ENCODE measurements at places on chromosomes 2 and 18.

- no peaks in the 10 kb centered on the region for H3K4me1 ChIP-seq
- H3K4me3 ChIP-seq = no peak overlapping the region
- H3K27me3 ChIP-seq = no peaks in the 10 kb centered on the region
- H3K27ac ChIP-seq = no peak overlapping the region
- no peak for DNase-seq
- no peaks in the 10 kb centered on the region for H3K36me3 ChIP-seq
Observed at GRCh38 chr2:179071810-179072355, 21.9 kb upstream of the CCDC141 start.

- no peak for DNase-seq
- H3K36me3 ChIP-seq = no peaks in the 10 kb centered on the region
- H3K4me1 ChIP-seq = no peaks in the 10 kb centered on the region
- no peak overlapping the region for H3K27ac ChIP-seq
- H3K27me3 ChIP-seq = no peaks in the 10 kb centered on the region
Observed at GRCh38 chr2:129189617-129190319, 789.7 kb upstream of the RAB6C start.

- peak overlapping the region; percentile 25 for H3K4me3 ChIP-seq
- H3K27ac ChIP-seq = peak overlapping the region; percentile 82
- no peaks in the 10 kb centered on the region for H3K27me3 ChIP-seq
- peaks cover 65% of the 10 kb centered on the region for H3K4me1 ChIP-seq
- H3K36me3 ChIP-seq = no peaks in the 10 kb centered on the region
- DNase-seq = peak; percentile 77
Observed at GRCh38 chr2:73836141-73836943, 7.6 kb downstream of the STAMBP start.

GRCh38 chr2:108594132-108594981 is 60.1 kb downstream of the LIMS1 start:
- DNase-seq = no peak
- no peaks in the 10 kb centered on the region for H3K36me3 ChIP-seq
- peak overlapping the region; percentile 77 for H3K27ac ChIP-seq
- H3K4me3 ChIP-seq = no peak overlapping the region
- H3K27me3 ChIP-seq = no peaks in the 10 kb centered on the region
- H3K4me1 ChIP-seq = peaks cover 61% of the 10 kb centered on the region

- H3K27ac ChIP-seq = no peak overlapping the region
- no peak for DNase-seq
- H3K36me3 ChIP-seq = no peaks in the 10 kb centered on the region
Observed at GRCh38 chr18:45565280-45565970, 49.9 kb upstream of the SLC14A2 start.

DNA sequence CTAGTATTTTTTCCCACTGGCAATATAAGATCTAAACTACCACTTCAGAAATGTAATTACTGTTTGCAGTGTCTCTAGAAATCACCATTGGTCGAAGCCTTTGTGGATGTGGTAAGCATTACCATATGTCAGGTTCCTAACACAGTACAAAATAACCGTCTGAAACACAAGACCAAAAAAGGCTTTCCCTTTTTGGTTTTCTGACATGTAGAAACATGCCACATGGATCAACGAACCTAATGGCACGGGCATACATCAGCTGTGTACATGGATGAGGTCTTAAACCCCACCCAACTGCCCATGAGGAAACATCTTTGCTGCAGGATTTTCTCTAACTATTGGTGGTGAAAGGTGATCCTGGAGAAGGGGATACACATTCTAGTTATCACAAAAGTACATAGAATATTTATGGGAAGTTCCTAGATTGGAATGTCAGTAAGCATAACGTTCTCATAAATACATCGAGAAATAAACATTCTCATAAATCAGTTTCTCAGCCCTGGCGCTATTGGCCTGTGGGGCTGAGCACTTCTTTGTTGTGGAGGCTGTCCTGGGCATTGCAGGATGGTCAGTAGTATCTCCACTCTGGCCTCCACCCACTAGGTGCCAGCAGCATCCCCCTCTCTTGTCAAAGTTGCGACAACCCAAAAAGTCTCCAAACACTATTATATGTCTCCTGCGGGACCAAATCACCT is 9.0 kb downstream of the VIT start:
- peak overlapping the region; percentile 14 for H3K27ac ChIP-seq
- no peaks in the 10 kb centered on the region for H3K36me3 ChIP-seq
- no peaks in the 10 kb centered on the region for H3K4me1 ChIP-seq
- no peaks in the 10 kb centered on the region for H3K27me3 ChIP-seq
- DNase-seq = no peak

GRCh38 chr2:71043531-71044407 is 24.7 kb upstream of the NAGK start:
- no peaks in the 10 kb centered on the region for H3K27me3 ChIP-seq
- H3K36me3 ChIP-seq = no peaks in the 10 kb centered on the region
- H3K27ac ChIP-seq = no peak overlapping the region
- DNase-seq = no peak

DNA sequence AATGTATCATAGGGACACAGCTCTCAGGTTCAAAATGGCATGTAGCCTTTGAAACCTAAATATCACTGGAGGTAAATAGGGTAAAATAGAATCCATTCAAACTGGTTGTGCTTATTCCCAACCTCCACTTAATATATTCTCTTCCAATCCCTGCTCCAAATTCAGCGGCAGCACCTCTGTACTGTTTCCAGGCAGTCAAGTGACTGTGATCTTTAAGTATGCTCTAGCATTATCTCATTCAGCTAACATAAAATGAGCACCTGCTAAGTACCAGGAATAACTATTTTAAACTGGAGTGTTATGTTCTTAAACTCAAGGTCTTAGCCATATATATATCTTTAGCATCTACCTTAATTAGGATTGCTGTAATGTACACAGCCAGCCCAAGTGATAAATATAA is 269.2 kb upstream of the SESTD1 start:
- no peak for DNase-seq
- H3K4me1 ChIP-seq = no peaks in the 10 kb centered on the region
- no peak overlapping the region for H3K4me3 ChIP-seq
- H3K27ac ChIP-seq = no peak overlapping the region
- no peaks in the 10 kb centered on the region for H3K27me3 ChIP-seq

- no peaks in the 10 kb centered on the region for H3K36me3 ChIP-seq
- DNase-seq = no peak
- H3K27ac ChIP-seq = peak overlapping the region; percentile 88
- H3K4me1 ChIP-seq = peaks cover 50% of the 10 kb centered on the region
Observed at GRCh38 chr18:34710934-34711333, 836 bp downstream of the DTNA start.

DNA sequence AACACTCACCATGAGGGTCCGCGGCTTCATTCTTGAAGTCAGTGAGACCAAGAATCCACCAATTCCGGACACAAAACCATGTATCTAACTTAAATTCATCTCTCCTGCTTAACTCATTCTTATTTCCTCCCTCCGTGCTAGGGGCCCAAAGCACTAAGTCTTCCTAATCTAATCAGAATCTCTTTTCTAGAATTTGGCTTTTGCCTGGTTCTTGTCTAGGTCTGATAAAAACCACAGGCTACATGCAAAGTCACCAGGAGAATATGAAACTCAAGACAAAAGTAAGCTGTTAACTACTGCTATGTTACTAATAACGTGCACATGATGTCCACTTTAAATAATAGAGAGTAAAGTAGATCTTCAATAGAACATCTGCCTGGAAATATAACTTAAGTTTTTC is 69.9 kb downstream of the TRIP12 start:
- H3K4me3 ChIP-seq = no peak overlapping the region
- H3K4me1 ChIP-seq = no peaks in the 10 kb centered on the region
- H3K27me3 ChIP-seq = no peaks in the 10 kb centered on the region
- peaks cover 3% of the 10 kb centered on the region for H3K36me3 ChIP-seq
- H3K27ac ChIP-seq = no peak overlapping the region
- no peak for DNase-seq

DNA sequence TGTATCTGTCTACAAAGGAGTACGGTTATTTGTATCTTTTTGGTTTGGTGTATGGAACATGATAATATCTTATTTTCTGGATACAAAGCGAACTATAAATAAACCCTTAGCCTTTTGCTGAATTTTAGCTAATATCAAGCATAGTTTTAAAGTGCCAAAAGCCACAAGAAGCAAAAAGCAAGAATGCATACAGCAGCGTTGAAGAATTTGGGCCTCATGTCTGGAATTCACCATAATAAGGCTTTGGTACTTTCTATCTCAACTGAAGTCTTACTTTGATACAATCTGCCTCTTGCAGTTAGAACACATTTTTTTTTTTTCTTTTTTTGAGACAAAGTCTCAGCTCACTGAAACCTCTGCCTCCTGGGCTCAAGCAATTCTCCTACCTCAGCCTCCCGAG is 151.5 kb downstream of the ERBB4 start:
- no peak overlapping the region for H3K27ac ChIP-seq
- no peak overlapping the region for H3K4me3 ChIP-seq
- no peaks in the 10 kb centered on the region for H3K27me3 ChIP-seq
- no peaks in the 10 kb centered on the region for H3K36me3 ChIP-seq
- no peak for DNase-seq
- H3K4me1 ChIP-seq = no peaks in the 10 kb centered on the region

DNA sequence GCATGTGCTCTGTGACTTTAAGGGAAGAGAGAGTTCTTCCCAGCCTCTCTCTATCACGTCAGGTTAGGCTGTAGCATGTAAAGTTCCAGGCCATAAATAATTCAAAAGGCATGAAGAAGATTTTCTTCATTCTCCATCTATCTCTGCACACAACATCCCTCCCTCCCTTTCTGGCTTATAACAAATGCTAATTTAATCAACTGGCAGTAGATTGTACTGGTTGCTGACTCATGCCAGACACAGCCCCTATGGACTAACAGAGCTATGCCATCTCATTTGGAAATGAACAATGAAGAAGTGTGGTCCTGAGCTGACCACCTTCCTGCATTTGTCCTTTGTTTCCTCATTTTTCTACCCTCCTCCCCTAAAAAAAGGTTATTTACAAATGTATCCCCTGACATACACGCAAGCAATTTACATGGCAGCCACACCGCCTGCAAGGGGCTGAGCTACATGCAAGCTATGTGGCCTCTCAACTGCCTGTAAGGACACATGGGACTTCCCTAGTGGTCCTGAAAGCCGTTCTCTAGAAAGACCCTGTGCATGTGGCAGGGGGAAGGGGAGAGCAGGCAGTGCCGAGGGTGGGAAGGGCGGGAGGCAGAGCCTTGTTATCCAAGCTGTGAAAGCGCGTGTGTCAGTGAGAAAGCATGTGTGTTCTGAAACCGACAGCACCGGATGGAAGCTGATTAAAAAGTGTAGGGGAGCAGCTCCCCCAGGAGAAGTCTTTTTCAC is 90.9 kb upstream of the KLF7 start:
- no peaks in the 10 kb centered on the region for H3K36me3 ChIP-seq
- no peaks in the 10 kb centered on the region for H3K27me3 ChIP-seq
- peak overlapping the region; percentile 83 for H3K27ac ChIP-seq
- H3K4me3 ChIP-seq = no peak overlapping the region
- no peaks in the 10 kb centered on the region for H3K4me1 ChIP-seq

DNA sequence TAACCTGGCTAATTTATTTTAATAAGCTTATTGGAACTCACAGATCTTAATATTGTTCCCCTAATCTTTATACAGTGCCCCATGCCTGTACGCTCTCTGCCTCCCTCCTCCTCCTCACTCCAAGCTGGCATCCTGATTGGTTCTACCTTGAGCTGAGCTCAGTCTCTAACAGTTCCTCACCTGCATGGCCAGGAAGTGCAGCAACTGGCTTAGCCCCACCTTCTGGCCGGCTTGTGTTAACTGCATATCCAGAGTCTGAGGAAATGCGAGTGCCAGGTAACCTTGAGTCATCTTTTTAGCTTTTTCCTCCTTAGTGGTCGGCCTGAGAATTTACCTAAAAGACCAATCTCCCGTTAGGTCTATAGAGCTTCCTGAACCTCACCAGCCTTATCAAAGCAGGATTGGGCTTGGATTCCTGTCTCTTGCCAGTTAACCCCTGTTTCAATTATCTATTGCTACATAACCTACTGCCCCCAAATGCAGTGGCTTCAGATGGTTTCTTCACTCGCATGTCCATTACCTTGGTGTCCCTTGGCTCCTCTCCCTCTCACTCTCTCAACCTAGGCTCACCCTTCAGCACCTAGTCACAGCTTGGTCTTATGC is 89.5 kb upstream of the STK39 start:
- H3K27ac ChIP-seq = no peak overlapping the region

GRCh38 chr2:61255580-61256437 is 93.8 kb downstream of the C2orf74 start:
- no peak for DNase-seq
- H3K4me3 ChIP-seq = no peak overlapping the region
- H3K4me1 ChIP-seq = no peaks in the 10 kb centered on the region
- H3K27ac ChIP-seq = no peak overlapping the region

DNA sequence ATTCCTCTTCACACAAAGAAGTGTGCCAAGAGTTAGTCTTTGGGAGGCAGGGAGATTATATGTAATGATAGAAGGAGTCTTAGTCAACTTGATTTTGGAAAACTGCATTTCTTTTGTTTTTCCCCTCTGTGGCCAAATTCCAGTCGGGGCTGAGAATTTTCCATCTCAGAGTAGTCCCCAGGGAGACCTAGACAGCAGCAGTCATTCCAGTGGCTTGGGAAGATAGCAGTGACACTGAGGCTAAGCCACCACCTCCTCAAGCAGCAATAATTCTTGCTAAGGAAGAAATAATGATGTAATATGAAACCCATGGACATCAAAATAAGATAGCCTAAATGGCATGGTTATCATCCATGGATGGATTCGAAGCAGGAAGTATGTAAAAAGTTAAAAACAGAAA is 21.0 kb upstream of the CCDC141 start:
- no peaks in the 10 kb centered on the region for H3K4me1 ChIP-seq
- H3K27me3 ChIP-seq = no peaks in the 10 kb centered on the region
- no peaks in the 10 kb centered on the region for H3K36me3 ChIP-seq
- no peak for DNase-seq

DNA sequence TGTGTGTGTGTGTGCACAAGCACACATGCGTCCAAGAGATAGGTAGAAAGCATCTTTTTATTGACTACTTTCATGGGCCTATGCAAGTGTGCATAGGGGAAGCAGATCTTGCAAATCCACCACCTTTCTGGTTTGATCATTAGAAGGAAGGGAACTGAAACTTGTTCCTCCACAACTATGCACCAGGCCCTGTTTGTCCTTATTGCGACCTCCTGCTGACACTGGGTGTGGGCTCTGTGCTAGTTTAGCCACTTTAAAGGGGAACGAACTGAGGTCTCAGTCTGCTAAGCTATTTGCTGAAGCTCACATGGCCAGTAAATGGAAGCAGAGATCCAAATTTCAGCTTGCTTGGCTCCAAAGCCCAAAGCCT is 32.1 kb upstream of the INSIG2 start:
- no peak overlapping the region for H3K4me3 ChIP-seq
- no peaks in the 10 kb centered on the region for H3K4me1 ChIP-seq
- H3K27ac ChIP-seq = no peak overlapping the region
- H3K27me3 ChIP-seq = peaks cover 6% of the 10 kb centered on the region
- DNase-seq = no peak

DNA sequence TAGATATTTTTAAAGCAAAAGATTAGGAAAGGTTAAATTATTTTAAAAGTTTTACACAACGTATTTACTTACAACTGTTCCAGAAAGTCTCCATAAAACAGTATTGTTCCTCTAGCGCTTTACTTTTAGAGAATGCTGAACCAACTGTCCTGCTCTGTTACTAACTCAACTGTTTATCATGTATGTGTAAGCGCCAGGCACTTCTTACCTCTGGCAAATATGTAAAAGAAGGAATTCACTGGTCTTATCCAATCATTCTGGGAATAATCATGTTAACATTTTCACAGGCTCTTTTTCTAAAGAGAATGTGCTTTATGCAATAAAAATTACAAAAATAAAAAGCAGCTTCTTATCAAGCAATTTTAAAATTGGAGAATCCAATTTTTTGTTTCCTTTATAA is 68.0 kb downstream of the COBLL1 start:
- H3K27ac ChIP-seq = no peak overlapping the region
- no peaks in the 10 kb centered on the region for H3K27me3 ChIP-seq
- H3K4me3 ChIP-seq = no peak overlapping the region
- H3K4me1 ChIP-seq = no peaks in the 10 kb centered on the region
